Fibroblast of skin of left biceps (primary cell): ENCODE measurements at places on chromosomes 1 and 21.
A peak's percentile ranks its signal among the peaks of the same experiment; 100 is the strongest.

- no peak for DNase-seq
Observed at GRCh38 chr1:7475691-7476090, 295.4 kb upstream of the VAMP3 start.

DNA sequence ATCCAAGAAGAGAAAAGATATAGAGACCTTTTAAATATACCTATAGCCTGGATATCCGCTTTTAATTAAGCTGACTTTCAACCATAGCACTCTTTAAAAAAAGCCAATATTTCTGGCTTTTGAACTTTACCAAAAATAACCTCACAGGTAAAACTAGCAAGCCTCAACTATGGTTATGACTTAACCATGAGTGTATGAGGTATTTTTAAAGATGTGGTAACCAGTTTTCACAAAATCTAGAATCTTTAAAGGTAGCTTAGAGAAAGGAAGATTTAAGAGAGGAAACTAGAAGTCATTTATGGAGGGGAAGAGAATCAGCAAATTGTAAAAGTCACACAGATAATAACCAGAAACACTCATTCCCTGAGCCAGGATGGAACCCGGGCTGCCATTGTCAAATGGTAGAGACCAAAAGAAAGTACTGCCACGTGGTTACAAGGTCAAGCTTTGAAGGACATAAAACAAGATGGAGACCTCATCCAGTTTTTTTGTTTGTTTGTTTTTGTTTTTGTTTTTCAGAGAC, 288.4 kb upstream of the RGS18 start:
- no peak for DNase-seq

- no peak for DNase-seq
Observed at GRCh38 chr1:223556414-223557129, 108.9 kb downstream of the CAPN8 start.

DNA sequence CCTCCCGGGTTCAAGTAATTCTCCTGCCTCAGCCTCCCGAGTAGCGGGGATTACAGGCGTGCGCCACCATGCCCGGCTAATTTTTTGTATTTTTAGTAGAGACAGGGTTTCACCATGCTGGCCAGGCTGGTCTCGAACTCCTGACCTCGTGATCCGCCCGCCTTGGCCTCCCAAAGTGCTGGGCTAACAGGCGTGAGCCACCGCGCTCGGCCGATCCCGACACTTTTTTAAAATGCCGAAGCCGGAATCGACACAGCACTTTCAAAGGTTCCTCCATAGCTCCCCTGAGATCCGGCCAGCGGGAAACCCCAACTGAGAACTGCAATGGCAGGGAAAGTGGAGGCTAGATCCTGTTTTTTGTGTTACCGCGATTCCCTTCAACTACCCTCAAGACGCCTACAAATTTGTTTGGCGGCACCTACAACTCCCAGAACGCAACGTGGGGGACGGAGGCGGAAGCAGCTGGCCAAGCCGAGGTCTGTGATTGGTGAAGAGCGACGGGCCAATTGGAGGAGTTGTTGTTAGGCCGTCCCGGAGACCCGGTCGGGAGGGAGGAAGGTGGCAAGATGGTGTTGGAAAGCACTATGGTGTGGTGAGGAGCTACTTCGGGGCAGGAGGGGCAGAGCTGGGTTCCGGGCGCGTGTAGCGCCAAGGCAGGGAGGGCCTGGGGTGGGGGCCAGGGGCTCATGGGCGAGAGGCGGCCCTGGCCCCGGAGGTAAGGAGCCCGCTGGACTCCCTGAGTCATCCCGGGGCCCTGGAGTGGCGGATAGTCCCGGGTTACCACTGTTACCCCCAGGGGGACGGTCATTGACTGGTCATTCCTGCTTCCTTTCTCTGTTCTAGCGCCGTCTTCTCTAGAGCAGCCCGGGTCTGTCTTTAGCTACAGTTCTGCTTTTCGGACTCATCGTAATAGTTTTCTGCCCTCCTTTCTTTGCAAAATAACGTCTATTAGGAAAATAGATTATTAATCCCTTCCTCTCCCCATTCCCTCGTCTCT, at the start of gene PSMD4:
Gene PSMD4 (plus strand): TSS at position 518 of the 997 bp plus-strand sequence. CDS start 49 bp downstream, at position 567.
- DNase-seq, result peak; percentile 89

DNA sequence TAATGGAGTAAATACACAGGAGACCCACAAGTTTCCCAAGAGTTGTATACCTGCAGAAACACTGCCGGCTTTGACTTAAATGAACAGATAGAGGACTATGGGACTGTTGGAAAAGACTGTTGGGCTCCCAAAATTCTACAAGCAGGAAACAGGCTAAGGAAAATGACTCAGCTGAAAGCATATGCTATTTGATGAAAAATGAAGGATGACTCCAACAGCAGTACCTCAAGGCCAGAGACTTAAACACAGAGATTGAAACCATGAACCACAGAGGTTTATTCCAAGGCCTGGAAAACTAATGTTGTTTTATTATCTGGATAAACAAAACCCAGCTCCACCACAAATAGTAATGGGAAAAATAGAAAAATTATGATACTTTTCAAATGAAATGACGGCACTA, 187.7 kb downstream of the TNFSF18 start:
- no peak for DNase-seq

- peak; percentile 44 for DNase-seq
Observed at GRCh38 chr1:193589597-193590040, 403.2 kb upstream of the B3GALT2 start.

- no peak for DNase-seq
Observed at GRCh38 chr1:62159940-62160348, 34.7 kb upstream of the L1TD1 start.

- DNase-seq, result no peak
Observed at GRCh38 chr1:76508871-76509270, 358.4 kb upstream of the ST6GALNAC5 start.

- DNase-seq, result no peak
Observed at GRCh38 chr1:11176081-11176706, 13.0 kb upstream of the ANGPTL7 start.

DNA sequence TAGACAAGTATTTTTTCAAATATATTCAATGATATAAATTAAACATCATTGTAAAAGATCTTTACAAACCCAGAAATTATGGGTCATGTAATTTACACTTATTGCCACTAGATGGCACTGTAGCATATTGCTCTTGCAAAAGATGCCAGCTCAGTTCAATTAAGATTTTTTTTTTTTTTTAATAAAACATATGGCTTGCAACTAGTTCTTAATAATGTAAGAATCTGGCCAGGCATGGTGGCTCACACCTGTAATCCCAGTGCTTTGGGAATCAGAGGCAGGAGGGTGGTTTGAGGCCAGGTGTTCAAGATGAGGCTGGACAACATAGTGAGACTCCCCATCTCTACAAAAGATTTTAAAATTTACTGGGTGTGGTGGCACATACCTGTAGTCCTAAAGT, 49.4 kb upstream of the DESI2 start:
- DNase-seq, result no peak

DNA sequence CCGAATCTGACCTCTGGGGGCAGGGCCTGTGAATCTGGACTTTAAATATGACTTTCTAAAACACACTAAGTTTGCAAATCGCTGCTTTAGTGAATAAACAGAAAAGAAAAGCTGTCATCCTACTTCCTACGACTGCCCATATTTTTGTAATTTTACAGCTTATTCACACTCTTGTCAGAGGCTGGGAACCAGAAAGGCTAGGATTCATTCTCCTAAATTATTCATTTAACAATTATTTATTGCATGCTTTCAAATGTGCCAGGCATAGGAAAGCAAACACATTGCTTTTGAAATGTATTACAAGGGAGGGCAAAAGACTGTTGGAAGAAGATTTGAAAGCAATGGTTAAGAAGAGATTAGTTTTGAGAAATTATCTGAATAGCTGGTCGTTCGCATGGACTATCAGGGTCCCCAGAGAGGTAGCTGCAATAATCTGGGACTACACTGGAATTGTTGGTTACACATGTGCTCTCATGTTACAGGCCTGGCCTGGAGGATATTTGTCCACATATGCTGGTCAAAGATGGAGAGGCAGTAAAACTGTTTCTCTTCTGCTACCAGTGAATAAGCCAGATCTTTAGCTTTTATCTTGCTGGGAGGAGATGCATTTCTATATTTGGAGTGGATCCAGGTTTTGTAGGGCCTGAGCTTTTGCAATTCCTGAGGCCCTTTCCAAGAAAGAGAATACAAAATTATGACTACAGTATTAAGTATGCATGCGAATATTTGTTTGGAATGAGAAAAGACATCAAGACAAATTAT, 29.6 kb upstream of the SFPQ start:
- DNase-seq, result peak; percentile 76

DNA sequence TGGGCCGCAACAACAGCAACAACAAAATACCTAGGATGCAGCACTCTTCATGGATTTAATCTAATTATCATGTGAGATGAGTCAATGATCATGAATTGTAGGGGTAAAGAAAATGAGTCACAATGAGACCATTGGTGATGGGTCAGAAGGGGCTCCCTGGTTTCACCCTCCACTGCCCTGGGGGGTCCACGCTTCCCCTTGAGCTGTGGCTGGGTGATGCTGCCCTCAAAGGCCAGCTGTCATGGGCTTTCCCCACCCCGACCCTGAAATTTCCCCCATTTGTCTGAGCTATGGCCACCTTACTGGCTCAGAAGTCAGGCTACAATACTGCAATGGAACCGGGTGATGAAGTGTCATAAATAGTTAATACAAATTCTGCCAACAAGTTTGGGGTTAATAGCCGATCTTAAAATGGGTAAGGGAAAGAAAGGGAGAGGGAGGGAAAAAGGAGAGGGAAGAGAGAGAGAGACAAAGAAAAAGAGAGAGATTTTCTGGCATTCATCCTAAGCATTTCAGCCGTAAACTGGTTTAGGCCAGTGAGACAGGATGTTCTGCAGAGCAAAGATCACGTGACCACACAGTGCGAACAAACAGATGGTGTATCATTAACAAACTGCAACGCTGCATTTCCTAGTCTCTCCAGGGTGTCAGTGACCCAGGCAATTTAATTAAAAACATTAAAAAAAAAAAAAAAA, 143.4 kb upstream of the ERRFI1 start:
- DNase-seq, result peak; percentile 82

DNA sequence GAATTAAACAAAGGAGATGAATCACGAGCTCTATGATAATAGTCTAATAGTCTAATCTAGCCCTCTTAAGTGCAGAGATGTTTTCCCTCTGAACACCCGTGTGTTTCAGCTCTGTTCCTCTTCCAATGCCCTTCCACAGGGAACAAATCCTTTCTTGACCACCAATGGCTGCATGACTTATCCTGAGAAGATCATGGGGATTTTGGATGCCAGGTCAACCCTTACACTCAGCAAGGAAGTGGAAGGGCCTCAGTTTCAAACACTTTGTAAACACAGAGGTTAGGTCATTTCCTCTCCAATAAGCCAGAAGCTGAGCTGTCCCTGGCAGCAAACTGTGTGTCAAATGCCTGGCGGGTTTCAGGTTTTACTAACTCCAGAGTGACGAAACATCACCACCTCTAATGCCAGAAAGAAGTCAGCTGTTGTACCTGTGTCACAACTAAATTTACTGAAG, 200.0 kb downstream of the GABPA start:
- peak; percentile 36 for DNase-seq

GRCh38 chr1:229645324-229645993, 19.4 kb downstream of the URB2 start:
- DNase-seq, result no peak

GRCh38 chr1:100971021-100971420, 54.6 kb downstream of the DPH5 start:
- DNase-seq, result no peak

GRCh38 chr1:36905941-36906340, 128.4 kb downstream of the GRIK3 start:
- no peak for DNase-seq

DNA sequence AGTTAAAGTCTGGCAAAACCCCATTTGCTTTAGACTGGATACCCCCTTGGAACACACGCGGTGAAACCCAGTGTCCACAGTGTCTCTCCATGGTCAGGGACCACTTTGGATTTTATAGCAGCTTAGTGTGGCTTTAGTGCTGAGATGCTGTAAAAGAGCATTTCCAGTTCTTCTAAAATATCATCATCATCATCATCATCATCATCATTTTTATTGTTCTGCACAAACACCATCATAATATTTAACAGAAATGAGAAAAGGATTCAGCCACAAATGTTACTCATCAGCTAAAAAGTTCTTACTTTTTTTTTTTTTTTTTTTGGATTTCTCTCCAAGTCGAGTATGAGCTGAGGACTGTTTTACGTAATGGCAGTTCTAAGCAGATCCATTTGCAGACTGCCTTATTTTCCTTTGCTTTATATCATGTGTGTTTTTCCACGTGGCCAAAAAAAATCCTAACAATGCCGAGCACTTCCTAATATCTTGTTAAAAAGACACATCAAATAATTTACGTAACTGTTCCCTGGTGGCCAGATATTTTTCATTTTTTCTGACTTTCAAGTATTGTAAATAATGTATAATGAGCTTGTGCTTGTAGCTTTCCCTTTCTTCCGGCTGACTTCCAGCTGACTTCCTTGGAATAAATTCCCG, 62.8 kb downstream of the EVA1C start:
- DNase-seq, result peak; percentile 74

GRCh38 chr1:94622757-94623156, 81.2 kb upstream of the F3 start:
- DNase-seq, result no peak

DNA sequence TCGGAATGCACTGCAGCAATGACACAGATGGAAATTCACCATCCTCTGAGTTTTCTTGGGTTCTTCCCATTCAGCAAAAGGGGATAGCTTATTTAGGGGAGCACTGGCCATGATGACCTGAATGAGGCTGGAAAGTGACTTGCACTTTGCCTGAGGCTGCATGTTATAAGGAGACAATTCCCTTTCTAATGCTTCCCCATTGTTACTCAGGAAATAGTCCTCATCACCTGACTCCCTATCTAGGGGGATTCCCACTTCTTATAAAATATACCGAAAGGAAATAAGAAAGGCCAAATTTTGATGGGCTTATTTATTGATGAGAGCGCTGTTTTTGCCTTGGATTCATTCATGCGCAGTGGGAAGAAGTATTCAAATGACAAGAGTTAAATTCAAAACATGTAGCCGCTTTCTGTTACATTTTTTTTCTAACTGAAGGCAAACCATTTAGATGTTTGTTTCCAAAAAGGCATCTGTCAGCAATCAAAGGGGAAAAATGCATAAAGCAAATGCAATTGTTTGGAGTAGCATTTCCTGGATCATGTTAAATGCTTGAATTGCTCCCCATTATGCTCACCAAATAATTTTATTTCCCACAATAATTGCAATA, 220.3 kb upstream of the NFIA start:
- no peak for DNase-seq

- DNase-seq, result no peak
Observed at GRCh38 chr1:40438391-40439015, 11.8 kb upstream of the ZFP69B start.

- DNase-seq, result peak; percentile 30
Observed at GRCh38 chr1:196115646-196116045, 492.6 kb downstream of the KCNT2 start.

GRCh38 chr1:106608841-106609240, 447.6 kb upstream of the PRMT6 start:
- DNase-seq, result peak; percentile 25

DNA sequence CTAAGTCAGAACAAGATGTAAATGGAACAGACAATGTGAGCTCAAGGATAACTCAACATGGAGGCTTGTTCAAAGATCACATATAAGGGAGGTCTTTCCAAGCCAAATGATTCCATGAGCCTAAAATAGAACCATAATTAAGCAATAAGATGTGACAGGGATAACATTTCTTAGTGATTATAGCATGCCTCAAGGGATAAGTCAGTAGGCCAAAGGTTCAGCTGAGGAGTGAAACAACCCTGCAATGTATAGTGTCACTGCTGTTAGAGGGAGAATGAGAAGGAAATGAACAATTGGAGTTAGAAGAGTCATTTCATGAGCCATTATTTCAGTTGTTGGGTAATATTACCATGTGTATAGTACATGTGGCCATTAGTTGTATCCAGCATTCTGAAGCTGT, 25.0 kb downstream of the GORAB start:
- no peak for DNase-seq
